Posterior cingulate gyrus (tissue), 11 donors: ENCODE measurements at places on chromosomes 12 and 14.

- DNase-seq = no peak
Measured at GRCh38 chr12:114414031-114414865, 8.3 kb upstream of the TBX5 start.

- DNase-seq = no peak
Measured at GRCh38 chr14:34851395-34851794, 23.8 kb downstream of the BAZ1A start.

GRCh38 chr14:30957813-30958370 is 67.6 kb upstream of the AP4S1 start:
- no peak for DNase-seq

- DNase-seq = peak; percentile 68
Measured at GRCh38 chr14:105090493-105091053, 25.3 kb upstream of the GPR132 start.

GRCh38 chr14:60488175-60488574 is 2.3 kb upstream of the C14orf39 start:
- DNase-seq = no peak

DNA sequence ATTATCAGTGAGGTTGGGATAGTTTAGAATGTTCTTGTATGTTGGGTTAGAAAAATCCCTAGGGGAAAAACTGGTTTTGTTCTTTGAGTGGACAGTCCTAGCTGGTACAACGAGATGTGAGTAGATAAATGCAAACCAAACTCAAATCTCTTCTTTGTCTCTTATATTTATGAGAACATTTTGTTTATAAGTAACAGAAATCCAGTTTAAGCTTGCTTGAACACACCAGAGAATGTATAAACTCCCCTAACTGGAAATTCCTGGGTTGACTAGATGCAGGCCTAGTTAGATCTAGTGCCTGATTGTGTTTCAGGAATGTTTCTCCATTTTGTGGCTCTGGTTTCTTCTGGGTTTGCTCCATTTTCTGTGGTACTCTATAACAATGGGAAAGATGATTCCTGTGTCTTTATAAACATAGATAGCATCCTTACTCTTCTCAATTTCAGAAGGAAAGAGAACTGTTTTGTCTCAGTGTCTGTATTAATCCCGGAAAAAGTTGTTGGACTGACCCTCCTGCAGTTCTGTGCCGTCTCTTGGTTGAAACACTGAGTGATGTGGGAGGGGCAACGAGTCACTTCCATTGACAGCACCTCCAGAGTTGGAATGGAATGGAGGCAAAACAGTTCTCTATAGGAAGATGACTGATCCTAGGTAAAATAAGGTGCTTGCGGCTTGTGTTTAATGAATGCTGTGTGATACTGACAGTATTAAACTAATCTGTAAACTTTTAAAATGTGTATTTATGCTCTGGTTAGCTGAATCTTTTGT is 244.8 kb downstream of the TMTC2 start:
- no peak for DNase-seq

GRCh38 chr12:51390457-51390856 is 749 bp downstream of the GALNT6 start:
- DNase-seq = no peak

GRCh38 chr12:66572845-66573244 is 106.0 kb downstream of the GRIP1 start:
- DNase-seq = no peak

GRCh38 chr12:88625356-88625755 is 45.1 kb upstream of the KITLG start:
- no peak for DNase-seq

DNA sequence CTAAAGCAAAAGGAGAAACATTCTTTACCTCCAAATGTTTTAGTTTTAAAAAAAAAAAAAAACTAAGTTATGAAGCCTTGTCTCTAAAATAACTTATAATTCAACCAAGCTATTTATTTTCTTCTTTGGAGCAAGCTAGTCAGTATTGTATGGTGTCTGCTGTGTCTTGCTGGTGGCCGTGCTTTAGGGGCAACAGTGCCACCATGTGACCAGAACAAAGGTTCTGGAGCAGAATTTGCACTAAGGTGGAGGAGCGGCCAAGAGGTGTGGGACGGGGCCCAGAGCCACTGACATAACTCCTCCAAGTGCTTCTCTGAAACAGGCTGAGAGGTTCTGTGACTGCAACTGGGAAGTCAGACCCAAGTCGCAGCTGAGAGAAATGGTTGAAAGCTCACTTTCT is 4.5 kb downstream of the FICD start:
- DNase-seq = no peak

DNA sequence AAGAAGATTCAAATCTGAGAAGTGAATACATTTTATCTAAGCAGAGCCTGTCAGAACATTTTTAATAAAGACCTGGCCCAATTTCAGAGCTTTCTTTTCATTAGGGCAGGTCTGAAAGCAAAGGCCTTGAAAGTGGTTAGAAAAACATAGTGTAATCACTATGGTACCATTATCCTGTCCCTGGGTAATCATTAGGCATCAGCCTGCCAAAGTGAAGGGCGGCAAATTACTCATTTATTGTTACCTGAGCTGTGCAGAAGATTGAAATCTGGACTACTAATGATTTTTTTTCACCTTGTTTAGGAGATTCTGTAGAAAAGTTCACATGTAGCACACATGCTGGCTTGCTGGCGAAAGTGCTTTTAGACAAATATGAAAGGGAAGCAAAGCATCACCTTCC is 92.6 kb upstream of the PRKD1 start:
- no peak for DNase-seq

DNA sequence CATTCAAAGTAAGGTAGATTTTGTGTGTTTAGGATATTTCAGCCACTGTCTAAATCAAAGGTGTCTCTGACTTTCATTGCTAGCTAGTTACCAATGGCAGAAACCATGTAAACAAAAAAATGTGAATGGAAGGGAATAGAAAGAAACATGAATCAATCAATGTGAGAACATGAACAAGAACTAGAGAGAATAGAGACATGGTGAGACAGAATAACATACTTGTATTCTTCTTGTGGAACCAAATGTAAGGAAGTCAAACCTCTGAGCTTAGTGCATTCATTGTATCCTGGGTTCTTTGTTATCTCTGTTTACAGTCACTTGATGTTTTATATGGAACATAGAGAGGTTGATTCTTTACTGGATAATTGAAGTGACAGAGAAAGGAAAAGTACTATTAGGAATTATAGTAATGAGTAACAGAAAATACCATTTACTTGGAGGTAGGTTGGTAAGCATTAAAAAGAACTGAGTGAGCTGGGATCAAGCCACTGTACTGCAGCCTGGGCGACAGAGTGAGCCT is 2.6 kb upstream of the WNK1 start:
- no peak for DNase-seq

GRCh38 chr12:23560611-23561010 is 388.9 kb downstream of the SOX5 start:
- no peak for DNase-seq

DNA sequence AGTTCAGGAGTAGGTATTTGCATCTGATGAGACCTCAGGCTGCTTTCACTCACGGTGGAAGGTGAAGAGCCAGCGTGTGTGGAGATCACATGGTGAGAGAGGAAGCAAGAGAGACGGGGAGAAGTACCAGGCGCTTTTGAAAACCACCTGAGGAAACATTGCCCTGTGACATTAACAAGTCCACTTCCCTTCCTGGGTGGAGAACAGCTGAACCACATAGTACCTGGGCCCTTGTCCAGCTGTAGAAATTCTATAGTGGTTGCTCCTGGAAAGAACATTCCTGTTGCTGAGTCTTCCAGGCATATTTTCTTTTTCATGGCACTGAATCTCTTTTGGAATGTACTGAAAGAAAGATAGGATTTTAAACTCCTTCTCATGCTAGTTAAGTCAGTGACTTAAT is 87.3 kb upstream of the RIN3 start:
- DNase-seq = no peak

DNA sequence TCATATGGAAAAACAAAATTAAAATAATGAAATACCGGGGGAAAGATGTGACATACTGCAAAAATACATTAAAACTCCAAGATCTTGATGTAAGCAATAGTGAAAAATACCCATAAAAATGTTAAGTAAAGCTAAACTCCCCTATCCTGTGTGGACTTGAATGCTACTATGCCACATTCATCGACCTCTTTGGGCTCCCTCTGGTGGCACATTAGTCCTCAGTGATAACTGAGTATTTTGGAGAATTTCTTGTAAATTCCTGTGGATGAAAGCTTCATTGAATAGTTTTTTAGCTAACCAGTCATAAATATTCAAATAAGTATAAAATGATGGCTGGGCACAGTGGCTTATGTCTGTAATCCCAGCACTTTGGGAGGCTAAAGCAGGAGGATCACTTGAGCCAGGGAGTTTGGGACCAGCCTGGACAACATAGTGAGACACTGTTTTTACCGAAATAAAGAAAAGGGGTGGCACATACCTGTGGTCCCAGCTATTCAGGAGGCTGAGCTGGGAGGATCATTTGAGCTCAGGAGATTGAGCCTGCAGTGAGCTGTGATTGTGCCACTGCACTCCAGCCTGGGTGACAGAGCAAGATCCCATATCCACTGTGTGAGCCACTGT is 42.4 kb upstream of the SGPP1 start:
- DNase-seq = no peak

DNA sequence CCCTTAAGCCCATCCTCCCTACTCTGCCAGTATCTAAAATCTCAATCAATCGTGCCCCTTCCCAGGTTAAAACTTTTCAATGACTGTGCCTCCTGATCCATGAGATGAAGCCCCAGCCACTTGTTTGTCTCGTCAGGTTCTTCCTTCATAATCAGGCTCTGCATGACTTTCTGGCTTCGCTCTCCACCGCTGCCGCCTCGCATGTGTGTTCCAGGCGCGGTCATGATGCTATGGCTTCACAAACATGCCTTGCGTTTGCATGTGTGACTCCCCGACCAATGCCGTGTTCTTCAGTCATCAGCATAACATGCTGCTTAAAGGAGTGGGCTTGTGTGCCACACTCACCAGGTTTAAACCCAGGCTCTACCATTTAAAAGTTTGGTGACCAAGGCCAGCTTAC is 5.0 kb upstream of the C1RL start:
- no peak for DNase-seq

GRCh38 chr12:98990648-98991047 is 345.6 kb downstream of the APAF1 start:
- DNase-seq = no peak

GRCh38 chr12:132596016-132596415 is 14.4 kb downstream of the LRCOL1 start:
- no peak for DNase-seq

- no peak for DNase-seq
Measured at GRCh38 chr12:52683575-52684300, 3.5 kb upstream of the KRT1 start.

- peak; percentile 84 for DNase-seq
Measured at GRCh38 chr14:76337635-76338545, 38.0 kb upstream of the ESRRB start.

DNA sequence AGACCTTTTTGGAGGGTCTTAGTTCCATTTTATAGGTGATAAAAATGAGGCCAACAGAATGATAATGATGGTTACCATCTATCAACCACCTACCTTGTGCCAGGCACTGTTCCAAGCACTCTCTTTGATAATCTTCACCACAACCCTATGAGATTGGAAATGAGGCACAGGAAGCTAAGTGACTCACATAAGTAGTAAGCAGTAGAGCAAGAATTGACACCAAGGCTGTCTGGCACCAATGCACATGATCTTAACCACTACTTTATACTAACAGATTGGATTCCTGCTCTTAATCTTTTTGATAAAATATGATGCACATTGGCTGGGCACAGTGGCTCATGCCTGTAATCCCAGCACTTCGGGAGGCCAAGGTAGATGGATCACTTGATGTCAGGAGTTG is 91.4 kb downstream of the DRAM1 start:
- no peak for DNase-seq

DNA sequence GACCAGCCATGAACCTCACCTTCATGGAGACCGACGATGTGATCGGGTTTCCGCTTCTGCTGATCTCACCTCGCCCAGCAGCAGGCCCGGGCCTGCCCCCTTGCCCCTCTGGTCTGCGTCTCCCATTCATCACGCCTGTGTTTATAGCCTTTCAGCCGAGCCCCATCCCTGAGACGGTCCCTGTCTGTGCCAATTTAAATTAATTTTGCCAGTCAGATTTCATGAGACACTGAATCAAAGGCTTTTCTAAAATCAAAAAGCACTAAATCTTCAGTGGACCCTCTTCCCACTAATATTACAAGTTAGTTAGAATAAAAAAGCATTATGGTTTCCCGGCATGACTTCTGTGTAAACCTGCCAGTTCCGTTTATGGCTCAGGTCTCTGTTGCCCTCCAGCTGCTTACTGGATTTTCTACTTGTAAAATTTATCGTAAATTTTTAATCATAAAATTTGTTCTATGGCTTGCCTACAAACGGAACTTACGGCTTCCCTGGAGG is 155.9 kb downstream of the ESRRB start:
- DNase-seq = no peak

DNA sequence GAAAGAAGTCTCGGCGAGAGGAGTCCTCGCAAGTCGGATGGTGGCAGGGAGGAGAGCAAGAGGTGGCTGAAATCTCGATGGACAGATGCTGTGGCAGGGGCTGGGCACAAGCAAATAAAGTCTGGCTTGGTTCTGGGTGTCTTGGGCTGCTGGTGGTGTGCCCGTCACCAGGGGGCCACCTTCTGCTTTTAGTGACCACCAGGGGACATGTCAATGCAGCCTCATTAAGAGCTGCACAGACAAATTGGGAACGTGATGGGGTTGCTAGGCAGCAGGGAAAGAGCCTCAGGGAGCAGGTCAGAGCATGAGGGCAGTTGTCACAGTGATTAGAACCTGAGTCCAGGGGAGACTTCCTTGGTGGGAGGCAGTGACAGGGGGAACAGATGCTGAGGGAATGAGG is 44.0 kb downstream of the LRRC74A start:
- DNase-seq = no peak

- DNase-seq = no peak
Measured at GRCh38 chr12:49440035-49440434, 72.8 kb downstream of the SPATS2 start.
